ENCODE measurements at places on chromosomes 13 and 19. TPM values are rescaled to one million over a fixed set of nuclear protein-coding genes. Genes with fewer than 3 reads are reported as not detected.

ZNF208 gene
- 8.8 TPM for total RNA-seq

DNA sequence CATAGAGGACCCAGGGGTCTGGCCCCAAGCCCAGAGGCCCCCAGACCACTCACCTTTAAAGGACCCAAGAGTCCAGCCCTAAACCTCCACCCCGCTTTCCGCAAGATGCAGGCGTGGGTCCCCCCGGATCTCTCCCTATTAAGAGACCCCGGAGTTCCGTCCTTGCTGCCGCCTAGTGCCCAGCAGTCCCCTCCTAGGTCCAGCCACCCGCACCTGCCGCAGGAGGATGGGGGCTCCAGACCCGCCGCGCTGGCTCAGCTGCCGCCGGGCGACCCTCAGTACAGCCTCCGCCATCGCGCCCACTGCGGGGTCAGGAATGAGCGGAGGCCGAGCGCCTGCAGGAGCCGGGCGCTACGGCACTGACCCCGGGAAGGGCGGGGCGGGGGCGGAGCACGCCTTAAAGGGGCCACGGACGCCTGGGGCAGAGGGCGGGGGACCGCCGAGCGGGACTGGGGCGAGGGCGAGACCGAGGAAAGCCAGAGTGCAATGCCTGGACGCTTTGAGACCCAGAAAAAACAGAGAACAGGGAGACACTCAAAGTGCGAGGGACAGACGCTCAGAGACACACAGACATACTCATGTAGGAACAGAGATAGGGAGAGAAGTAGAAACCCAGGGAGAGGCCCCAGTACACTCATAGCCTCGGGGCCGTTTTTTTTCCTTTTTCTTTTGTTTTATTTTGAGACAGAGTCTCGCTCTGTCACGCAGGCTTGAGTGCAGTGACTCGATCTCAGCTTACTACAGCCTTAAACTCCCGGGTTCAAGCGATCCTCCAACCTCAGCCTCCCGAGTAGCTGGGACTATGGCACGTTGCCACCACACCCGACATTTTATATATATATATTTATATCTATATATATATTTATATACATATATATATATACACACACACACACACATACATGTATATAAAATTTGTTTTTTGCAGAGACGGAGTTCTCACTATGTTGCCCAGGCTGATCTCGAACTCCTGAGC is at the start of gene ETHE1:
Gene ETHE1 (minus strand): TSS at position 318 of the 976 bp plus-strand sequence. CDS start 24 bp downstream, at position 294.
- peak; percentile 83 for DNase-seq

DNA sequence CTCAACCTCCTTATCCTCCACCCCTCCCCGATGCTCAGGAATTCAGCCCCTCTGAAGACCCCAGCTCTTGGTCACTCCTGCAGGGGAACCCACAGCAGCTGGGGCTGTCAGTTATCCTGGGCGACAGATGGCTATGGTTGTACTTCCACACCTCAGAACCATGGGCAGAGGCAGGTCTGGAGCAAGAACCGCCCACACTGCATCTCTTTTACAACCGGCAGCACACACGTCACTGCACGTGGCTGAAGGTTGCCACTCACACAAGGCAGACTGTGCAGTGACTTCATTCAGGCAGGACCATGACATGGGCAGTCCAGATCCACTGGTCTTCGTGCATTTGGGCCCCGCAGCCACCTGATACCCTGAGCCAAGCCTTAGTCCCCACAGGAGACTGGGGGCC is 21.5 kb upstream of the SDHAF1 start:
- peak; percentile 16 for DNase-seq

UPK1A gene
- not detected for total RNA-seq

DNA sequence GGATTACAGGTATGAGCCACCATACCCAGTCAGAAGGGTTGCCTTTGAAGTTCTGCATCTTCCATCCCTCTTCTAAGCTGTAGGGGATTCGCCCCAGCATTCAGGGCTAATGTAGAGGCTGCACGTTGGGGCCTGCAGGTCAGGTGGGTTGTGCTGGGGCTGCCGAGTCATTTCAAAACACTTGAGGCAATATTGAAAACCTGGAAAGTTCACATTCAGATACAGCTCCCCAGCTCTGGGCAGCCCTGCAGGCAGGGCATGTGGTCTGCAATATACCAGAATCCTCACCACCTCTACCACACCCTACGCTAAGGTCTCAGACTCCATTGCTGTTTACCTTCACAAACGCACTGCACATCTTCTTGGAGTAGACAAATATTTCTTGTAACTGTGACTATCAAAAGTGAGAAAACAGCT is 24.6 kb downstream of the CCNE1 start:
- no peak for DNase-seq

GRCh38 chr13:25136880-25137787 is 35.0 kb downstream of the AMER2 start:
- DNase-seq, result no peak

PRSS57 gene
- total RNA-seq, result 0.82 TPM

FGF21 gene
- not detected for total RNA-seq

DNA sequence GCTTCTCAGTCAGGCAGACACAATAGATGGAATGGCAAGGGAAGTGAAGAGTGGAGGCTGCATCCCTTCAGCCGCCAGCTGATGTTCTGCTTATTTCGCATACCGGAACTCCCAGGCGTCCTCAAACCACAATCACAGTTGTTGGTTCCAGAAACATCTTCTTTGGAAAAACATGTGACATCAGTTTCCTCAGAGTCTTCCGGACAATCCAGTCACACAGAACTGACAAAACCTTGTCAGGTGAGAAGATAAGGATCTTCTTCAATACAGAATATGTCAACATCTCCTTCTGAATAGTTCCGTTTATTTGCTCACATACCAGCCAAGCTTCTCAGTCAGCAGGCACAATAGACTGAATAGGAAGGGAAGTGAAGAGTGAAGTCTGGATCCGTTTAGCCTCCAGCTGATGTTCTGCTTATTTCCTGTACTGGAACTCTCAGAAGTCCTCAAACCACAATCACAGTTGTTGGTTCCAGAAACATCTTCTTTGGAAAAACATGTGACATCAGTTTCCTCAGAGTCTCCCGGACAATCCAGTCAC is 45.1 kb upstream of the CEACAM21 start:
- DNase-seq, result peak; percentile 15

CYP2F1 gene
- 3.1 TPM for total RNA-seq

DNA sequence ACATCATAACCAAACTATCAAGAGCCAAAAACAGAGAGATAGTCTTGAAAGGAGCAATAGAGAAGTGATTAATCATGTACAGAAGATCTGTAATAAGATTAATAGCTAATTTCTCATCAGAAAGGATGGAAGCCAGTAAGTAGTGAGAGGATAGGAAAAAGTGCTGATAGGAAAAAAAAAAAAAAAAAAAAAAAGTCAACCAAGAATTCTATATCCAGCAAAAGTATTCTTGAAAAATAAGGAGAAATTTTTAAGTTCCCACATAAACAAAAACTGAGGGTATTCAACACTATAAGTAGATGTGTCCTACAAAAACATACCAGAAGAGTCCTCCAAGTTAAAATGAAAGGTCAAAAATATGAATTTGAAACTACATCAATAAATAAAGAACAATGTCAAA is 218.7 kb upstream of the GPC6 start:
- no peak for DNase-seq

DNA sequence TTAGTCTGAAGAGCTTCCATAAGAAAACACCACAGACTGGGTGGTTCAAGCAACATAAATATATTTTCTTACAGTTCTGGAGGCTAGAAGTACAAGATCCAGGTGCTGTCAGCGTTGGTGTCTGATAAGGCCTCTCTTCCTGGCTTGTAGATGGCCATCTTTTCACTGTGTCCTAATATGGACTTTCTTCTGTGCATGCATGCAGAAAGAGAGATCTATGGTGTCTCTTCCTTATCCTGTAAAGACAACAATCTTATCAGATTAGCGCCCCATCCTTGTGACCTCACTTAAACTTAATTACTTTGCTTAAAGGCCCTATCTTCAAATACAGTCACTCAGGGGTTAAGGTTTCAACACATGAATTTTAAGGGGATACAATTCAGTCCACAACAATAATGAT is 14.1 kb upstream of the NDFIP2 start:
- DNase-seq, result no peak

DNA sequence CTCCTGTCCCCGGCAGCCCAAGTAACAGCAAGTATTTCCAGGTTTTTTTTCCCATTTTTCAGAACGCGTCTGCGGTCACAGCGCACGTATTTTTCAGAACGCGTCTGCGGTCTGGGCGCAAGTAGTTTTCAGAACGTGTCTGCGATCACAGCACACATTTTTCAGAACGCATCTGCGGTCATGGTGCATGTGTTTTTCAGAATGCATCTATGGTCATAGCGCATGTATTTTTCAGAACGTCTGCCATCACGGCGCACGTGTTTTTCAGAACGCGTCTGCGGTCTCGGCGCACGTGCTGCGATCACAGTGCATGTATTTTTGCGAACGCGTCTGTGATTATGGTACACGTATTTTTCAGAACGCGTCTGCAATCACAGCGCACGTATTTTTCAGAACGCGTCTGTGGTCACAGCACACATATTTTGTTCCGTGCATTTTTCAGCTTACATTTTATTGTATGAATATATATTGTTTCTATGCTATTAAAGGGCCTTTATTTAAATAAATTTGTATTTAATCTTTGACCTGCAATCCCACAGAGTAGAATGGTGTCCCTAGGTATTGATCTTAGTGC is 19.7 kb downstream of the ATP4B start:
- DNase-seq, result no peak

All from tongue (tissue), 3 donors.